ENCODE measurements at places on chromosomes 16 and 17. TPM values are rescaled to one million over a fixed set of nuclear protein-coding genes. Genes with fewer than 3 reads are reported as not detected.

The KRT34 gene
- total RNA-seq = not detected

The TRAPPC2L gene
- 49.5 TPM for total RNA-seq

The ERI2 gene
- 2.0 TPM for total RNA-seq

DNA sequence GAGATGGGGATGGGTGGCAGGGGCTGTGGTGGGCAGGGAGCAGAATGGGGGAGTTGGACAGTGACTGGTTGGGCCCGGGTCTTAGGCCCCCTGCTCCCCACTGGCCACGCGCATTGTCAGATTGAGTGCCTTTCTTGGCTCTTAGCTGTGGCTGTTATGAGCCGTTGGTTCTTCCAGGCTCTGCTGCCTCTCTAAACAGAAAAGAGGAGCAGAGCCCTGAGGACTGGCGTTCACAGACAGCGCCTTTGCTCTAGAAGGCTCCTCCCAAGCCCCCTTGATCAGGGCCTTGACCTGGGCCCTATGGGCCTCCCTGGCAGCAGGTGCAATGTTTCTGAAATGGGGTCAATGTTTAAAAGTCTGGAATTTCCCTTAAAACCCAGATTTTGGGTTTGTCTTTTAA lies 14.8 kb upstream of the NUDT16L1 start:
- peaks cover 12% of the 10 kb centered on the region for H3K36me3 ChIP-seq
- DNase-seq = no peak
- no peaks in the 10 kb centered on the region for H3K27me3 ChIP-seq
- peaks cover 25% of the 10 kb centered on the region for H3K4me1 ChIP-seq
- H3K27ac ChIP-seq = no peak overlapping the region
- no peak overlapping the region for H3K4me3 ChIP-seq

- peaks cover 15% of the 10 kb centered on the region for H3K4me1 ChIP-seq
- DNase-seq = no peak
Measured at GRCh38 chr17:7720125-7720524, 2.6 kb downstream of the DNAH2 start.

- DNase-seq = no peak
- no peak overlapping the region for H3K4me3 ChIP-seq
- H3K27ac ChIP-seq = no peak overlapping the region
- H3K4me1 ChIP-seq = no peaks in the 10 kb centered on the region
- H3K36me3 ChIP-seq = no peaks in the 10 kb centered on the region
Measured at GRCh38 chr16:73909529-73910035, 387.0 kb upstream of the PSMD7 start.

GRCh38 chr16:8935989-8936388 lies 27.7 kb downstream of the USP7 start:
- H3K4me3 ChIP-seq = no peak overlapping the region
- no peaks in the 10 kb centered on the region for H3K36me3 ChIP-seq
- H3K4me1 ChIP-seq = peaks cover 58% of the 10 kb centered on the region
- no peaks in the 10 kb centered on the region for H3K27me3 ChIP-seq
- DNase-seq = no peak

DNA sequence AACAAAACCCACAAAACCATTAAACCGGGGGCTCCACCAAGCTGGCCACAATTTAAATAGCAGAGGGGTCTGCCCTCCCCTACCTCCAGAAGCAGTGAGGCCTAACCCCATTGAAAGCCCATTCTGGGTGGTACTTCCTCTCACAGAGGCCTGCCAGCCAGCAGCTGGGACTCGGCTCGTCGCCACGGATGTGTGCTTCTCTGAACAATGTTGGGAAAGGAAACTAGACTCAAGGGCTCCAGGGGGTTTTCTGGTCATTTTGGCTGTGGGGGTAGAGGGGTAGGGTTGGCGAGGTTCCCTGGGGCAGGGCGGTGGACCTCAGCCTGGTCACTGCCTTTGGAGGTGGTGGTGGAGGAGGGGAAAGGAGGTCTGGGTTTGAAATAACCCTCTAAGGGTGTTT lies 4.7 kb upstream of the PLCG2 start:
- H3K4me1 ChIP-seq = peaks cover 2% of the 10 kb centered on the region
- H3K27me3 ChIP-seq = peaks cover 3% of the 10 kb centered on the region
- H3K4me3 ChIP-seq = no peak overlapping the region
- H3K36me3 ChIP-seq = no peaks in the 10 kb centered on the region
- no peak overlapping the region for H3K27ac ChIP-seq

DNA sequence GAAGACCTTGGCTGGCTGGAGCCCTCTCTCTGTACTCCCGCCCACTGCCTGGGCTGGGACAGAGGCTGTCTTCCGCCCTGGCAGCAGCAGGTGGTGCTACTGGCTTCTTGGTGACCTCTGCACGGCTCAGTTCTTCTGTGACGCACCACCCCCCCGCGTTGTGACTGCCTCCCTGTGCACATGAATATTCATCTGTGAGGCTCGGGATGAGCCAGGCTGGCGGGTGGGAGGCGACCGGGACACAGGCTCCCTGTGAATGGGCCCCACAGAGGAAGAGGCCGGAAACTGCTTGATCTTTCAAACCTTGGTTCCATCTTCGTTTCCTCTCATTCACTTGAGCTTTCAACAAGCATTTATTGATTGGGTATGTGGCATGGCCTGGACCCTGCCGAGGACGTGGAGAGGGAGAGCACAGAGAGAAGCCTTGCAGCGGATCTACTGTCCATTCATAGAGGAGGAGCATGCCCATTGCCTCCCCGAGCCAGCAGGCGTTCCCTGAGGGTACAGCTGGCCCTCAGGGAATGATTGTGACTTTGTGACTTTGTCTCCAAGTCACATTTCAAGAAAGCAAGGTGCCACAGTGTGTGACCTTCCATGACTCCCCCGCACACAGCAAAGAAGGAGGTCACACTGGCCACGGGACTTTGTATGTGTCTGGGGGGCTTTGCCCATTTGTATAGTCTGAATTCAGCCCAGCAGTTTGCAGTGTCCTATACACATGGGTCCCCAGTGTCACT lies 45.0 kb downstream of the B9D1 start:
- H3K27me3 ChIP-seq = no peaks in the 10 kb centered on the region
- no peaks in the 10 kb centered on the region for H3K4me1 ChIP-seq
- DNase-seq = no peak
- H3K36me3 ChIP-seq = no peaks in the 10 kb centered on the region
- no peak overlapping the region for H3K4me3 ChIP-seq
- H3K27ac ChIP-seq = no peak overlapping the region

- no peaks in the 10 kb centered on the region for H3K4me1 ChIP-seq
- H3K27me3 ChIP-seq = no peaks in the 10 kb centered on the region
Measured at GRCh38 chr17:31650756-31651520, 208.1 kb downstream of the COPRS start.

DNA sequence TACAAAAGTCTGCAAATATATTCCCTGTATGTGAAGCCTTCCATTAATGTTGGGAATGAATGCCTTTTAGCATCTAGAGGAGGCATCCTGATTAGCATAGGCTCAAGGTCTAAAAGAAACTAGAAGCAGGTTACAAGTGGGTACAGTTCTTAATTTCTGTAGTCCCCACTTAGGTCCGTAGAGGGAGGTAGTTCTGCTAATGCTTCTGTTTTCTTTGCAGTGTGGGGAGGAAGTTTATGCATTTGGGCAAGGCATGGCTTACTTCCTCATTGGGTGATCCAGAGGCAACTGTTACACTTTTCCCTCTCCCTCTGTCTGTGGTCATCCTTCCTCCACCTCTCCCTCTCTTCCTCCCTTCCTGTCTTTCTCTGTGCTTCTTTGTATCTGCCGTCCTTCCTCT lies 108.4 kb upstream of the ZKSCAN2 start:
- no peak overlapping the region for H3K4me3 ChIP-seq
- no peaks in the 10 kb centered on the region for H3K36me3 ChIP-seq
- H3K4me1 ChIP-seq = no peaks in the 10 kb centered on the region
- DNase-seq = no peak
- no peaks in the 10 kb centered on the region for H3K27me3 ChIP-seq

GRCh38 chr16:68083239-68083781 lies 1.9 kb upstream of the NFATC3 start:
- no peak for DNase-seq
- H3K27ac ChIP-seq = peak overlapping the region; percentile 90
- H3K27me3 ChIP-seq = no peaks in the 10 kb centered on the region
- H3K4me1 ChIP-seq = peaks cover 89% of the 10 kb centered on the region

DNA sequence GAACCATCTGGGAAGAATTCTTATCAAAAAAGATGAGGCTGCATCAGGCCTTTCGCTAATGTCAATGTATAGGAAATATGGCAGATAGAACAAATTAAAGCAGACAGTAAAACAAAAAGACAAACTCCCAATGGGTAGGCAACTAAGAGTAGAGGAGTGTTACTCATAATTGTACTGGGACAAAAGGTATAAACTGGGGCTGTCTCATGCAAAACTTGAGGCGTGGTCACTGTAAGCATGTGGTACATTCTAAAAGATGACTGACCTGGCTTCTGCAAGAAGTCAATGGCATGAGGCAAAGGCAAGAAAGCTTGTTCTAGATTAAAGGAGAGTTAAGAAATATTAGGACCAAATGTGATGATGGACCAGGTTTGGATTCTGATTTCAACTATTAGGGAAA lies 26.7 kb downstream of the SMIM36 start:
- H3K4me1 ChIP-seq = no peaks in the 10 kb centered on the region
- DNase-seq = no peak
- no peak overlapping the region for H3K4me3 ChIP-seq
- H3K27me3 ChIP-seq = peaks cover 3% of the 10 kb centered on the region

GRCh38 chr17:46194393-46195216 lies 1.4 kb upstream of the KANSL1 start:
- H3K4me1 ChIP-seq = peaks cover 49% of the 10 kb centered on the region
- DNase-seq = peak; percentile 67
- H3K4me3 ChIP-seq = peak overlapping the region; percentile 95
- no peaks in the 10 kb centered on the region for H3K27me3 ChIP-seq

DNA sequence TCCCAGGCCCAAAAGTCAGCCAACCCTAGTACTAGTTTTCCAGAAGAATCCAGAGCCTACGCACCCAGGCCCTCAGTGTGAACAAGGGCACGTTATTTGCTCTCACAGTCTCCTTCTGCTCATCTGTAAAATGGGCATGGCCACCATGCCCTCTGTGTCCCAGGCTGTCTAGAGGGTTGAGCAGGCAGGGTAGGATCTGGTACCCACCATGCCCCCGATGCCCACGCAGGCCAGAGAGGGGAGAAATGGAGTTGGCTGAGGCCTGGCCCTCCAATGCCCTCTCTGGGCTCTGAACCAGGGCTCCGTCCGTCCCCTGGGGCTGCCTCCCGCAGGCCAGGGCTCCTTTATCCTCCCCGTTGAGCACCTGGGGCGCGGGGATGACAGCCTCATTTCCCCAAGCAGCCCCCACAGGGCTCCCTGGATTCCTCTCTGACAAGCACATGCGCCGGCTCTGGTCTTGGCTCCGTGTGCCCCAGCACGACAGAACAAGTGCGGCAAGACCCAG lies 9.1 kb upstream of the BAHCC1 start:
- peaks cover 10% of the 10 kb centered on the region for H3K27me3 ChIP-seq
- peaks cover 19% of the 10 kb centered on the region for H3K4me1 ChIP-seq
- no peak for DNase-seq
- H3K27ac ChIP-seq = no peak overlapping the region
- no peak overlapping the region for H3K4me3 ChIP-seq

GRCh38 chr17:16969931-16970906 lies 1.7 kb downstream of the TNFRSF13B start:
- peaks cover 7% of the 10 kb centered on the region for H3K4me1 ChIP-seq
- no peaks in the 10 kb centered on the region for H3K36me3 ChIP-seq
- H3K27ac ChIP-seq = peak overlapping the region; percentile 23
- H3K27me3 ChIP-seq = no peaks in the 10 kb centered on the region
- DNase-seq = peak; percentile 45

GRCh38 chr17:10197362-10197720 lies 1.1 kb downstream of the GAS7 start:
- no peaks in the 10 kb centered on the region for H3K36me3 ChIP-seq
- H3K4me3 ChIP-seq = no peak overlapping the region
- no peak overlapping the region for H3K27ac ChIP-seq
- H3K4me1 ChIP-seq = no peaks in the 10 kb centered on the region

- no peaks in the 10 kb centered on the region for H3K27me3 ChIP-seq
- no peaks in the 10 kb centered on the region for H3K36me3 ChIP-seq
- DNase-seq = no peak
- no peak overlapping the region for H3K27ac ChIP-seq
- no peaks in the 10 kb centered on the region for H3K4me1 ChIP-seq
Measured at GRCh38 chr16:86107215-86107825, 208.4 kb downstream of the IRF8 start.

DNA sequence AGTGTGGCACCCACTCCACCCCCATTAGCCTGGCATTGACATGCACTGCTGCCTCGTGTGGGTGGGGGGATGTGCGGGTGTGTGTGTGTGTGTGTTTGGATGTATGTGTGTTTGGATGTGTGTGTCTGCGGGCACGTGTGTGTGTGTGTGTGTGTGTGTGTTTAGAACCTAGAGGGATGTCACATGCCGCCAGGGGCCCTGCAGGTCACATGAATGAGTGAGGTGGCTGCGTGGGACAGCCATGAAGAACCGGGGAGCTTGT lies 9.0 kb downstream of the KATNB1 start:
- DNase-seq = no peak
- H3K36me3 ChIP-seq = peaks cover 2% of the 10 kb centered on the region
- H3K27me3 ChIP-seq = no peaks in the 10 kb centered on the region
- no peak overlapping the region for H3K4me3 ChIP-seq

GRCh38 chr16:24174504-24174903 lies 81.6 kb upstream of the CACNG3 start:
- no peak overlapping the region for H3K27ac ChIP-seq
- no peak overlapping the region for H3K4me3 ChIP-seq
- no peaks in the 10 kb centered on the region for H3K4me1 ChIP-seq

- DNase-seq = no peak
- H3K36me3 ChIP-seq = no peaks in the 10 kb centered on the region
- H3K27me3 ChIP-seq = no peaks in the 10 kb centered on the region
- no peaks in the 10 kb centered on the region for H3K4me1 ChIP-seq
- H3K27ac ChIP-seq = no peak overlapping the region
- no peak overlapping the region for H3K4me3 ChIP-seq
Measured at GRCh38 chr17:34874478-34874877, 86.8 kb downstream of the CCT6B start.

GRCh38 chr16:66270333-66270927 lies 96.1 kb upstream of the CDH5 start:
- no peaks in the 10 kb centered on the region for H3K36me3 ChIP-seq
- H3K4me3 ChIP-seq = no peak overlapping the region
- H3K4me1 ChIP-seq = peaks cover 6% of the 10 kb centered on the region
- DNase-seq = peak; percentile 27
- H3K27ac ChIP-seq = no peak overlapping the region

DNA sequence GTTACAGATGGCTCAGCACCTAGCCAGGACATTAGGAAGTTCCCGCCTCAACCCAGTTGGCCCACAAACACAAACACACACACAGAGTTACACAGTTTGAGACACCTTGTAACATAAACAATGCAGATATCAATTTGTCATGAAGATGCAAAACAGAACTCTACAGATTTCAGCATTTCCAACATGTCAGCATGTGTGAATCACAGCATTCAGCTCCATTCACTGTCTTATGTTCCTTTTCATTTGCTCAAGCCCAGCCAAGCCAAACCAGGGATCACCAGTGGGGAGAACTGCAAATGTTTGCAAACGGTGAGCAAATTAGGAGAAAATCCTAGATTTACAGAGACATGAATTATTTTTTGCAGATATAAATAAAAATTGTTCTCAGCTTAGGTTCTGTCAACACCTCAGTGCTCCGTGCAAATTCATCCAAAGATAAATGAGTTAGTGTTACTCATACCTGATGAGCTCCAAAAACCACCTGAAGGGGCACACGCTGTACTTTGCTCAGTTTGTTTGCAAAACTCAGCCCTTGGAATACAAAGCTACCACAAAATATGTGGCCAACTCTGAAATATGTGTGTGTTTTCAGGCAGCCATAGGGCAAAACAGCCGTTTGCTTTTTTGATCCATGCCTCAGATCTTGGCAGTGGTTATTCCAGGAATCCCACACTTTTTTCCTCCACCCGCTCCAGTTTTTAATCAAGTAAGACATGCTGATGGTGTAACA lies 16.3 kb upstream of the COX10 start:
- DNase-seq = no peak
- H3K4me1 ChIP-seq = no peaks in the 10 kb centered on the region
- no peaks in the 10 kb centered on the region for H3K27me3 ChIP-seq
- H3K36me3 ChIP-seq = peaks cover 19% of the 10 kb centered on the region

All from CD4-positive, CD25-positive, alpha-beta regulatory T cell (primary cell).